ENCODE measurements at places on chromosomes 2 and 18. TPM values are rescaled to one million over a fixed set of nuclear protein-coding genes. Genes with fewer than 3 reads are reported as not detected.

SERPINB4 gene
- not detected for total RNA-seq

PROKR1 gene
- total RNA-seq: not detected

LRRC30 gene
- not detected for total RNA-seq

TTN gene
- total RNA-seq: not detected

Measured in PC-9 (cell line).